Fibroblast of pulmonary artery (primary cell): ENCODE measurements at places on chromosomes 7 and 10.

GRCh38 chr7:46175221-46175620, 254.1 kb upstream of the IGFBP3 start:
- DNase-seq: no peak

DNA sequence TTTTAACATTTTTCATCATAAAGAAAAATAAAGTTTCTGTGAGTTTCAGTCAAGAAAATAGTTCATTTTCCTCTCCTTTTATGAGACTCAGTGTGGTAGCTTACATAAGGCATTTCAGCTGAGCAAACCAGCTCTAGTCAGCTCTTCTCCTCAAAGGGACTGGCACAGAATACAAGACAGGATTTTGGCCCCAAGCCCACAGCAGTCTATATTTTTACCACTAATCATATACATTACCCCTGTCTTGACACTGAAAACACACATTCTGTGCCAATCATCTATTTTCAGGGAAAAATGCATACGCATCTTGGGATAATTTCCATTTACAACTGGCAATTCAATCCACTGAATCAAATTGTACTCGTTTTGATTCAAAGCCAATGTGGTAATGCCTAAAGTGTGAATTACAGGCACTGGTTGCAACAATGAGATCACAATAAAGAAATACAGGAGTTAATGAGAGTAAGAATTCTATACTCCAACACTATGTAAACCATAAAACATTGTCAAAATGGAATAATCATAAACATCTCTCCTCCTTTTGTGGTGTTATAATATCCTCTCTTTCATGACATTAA, 186.4 kb downstream of the CACNA2D1 start:
- DNase-seq: no peak

DNA sequence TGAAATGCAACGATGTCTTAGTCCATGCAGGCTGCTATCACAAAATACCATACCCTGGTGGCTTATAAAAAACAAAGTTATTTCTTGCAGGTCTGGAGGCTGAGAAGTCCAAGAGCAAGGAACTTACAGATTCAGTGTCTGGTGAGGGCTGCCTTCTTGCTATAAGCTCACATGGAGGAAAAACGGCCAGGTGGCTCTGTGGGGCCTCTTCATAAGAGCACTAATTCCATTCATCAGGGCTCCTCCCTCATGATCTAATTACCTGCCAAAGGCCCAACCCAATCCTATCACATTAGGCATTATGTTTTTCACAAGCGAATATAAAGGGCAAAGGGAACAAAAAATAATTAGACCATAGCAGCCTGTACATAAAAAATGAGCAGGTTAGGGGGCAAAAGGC, 35.4 kb downstream of the PAPSS2 start:
- no peak for DNase-seq

GRCh38 chr10:21047511-21047910, 150.4 kb upstream of the NEBL start:
- DNase-seq: peak; percentile 20

- no peak for DNase-seq
Observed at GRCh38 chr10:103575416-103576075, 82.0 kb downstream of the NEURL1 start.

- no peak for DNase-seq
Observed at GRCh38 chr7:50396856-50397255, 53.3 kb downstream of the FIGNL1 start.

DNA sequence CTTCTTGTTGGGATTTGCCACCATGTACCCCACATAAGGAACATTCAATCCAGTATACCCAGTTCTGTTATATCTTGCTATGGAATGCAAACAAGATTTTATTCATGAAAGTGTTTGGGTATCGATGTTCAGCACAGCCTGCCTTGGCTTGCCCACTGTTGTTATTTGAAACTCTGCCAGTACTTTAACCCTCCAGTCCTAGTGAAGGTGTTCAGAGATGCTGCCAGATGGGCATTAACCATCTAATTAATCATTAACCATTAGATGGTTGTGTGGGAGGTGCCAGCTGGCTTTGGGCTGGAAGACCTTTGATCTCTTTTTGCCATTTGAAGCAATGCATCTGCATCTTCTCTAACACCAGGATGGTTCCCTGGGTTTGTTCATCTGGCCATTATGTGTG, 363.0 kb downstream of the SH2D4B start:
- DNase-seq: no peak

DNA sequence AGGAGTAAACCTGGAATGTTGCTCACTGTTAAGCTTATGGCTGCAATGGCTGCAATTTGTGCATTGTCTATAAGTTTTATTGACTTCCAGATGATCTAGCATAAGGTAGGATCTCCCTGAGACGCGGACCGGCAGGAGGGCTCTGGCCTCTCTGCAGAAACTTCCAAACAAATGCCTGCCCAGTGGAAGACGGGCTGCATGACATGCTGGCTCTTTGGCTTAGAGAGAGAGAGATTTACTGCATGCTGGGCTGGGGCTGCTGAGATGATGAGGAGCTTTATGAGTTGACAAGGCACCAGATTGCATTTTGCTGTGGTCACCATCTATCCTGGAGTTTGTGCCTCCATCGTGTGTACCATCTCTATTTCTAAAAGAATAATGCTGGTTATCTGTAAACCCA, 193.2 kb downstream of the GALNT17 start:
- no peak for DNase-seq

- DNase-seq: peak; percentile 7
Observed at GRCh38 chr7:43302211-43302711, 189.8 kb downstream of the HECW1 start.

GRCh38 chr10:124025660-124026588, 67.5 kb downstream of the CHST15 start:
- DNase-seq: peak; percentile 32

DNA sequence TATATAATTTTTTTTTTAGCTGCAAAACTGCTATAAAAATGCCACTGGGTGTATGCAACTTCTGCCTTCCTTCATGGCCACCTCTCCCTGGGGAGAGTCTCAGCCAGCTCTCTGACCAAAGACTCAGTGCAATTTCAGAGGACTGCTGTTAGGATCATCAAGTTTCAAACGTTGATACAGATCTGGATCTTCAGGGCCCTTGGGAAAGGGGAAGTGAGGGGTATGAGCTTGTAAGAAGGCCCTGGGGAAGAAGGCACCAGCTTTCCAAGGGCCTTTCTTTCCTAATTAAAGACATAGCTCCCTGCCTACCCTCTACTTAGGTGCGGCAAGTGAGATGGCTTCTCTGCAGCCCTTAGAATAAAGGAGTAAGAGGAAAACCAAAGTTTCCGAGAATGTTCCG, 130.4 kb downstream of the CUL2 start:
- DNase-seq: no peak

- no peak for DNase-seq
Observed at GRCh38 chr10:104340111-104340526, 1.9 kb upstream of the ITPRIP start.

DNA sequence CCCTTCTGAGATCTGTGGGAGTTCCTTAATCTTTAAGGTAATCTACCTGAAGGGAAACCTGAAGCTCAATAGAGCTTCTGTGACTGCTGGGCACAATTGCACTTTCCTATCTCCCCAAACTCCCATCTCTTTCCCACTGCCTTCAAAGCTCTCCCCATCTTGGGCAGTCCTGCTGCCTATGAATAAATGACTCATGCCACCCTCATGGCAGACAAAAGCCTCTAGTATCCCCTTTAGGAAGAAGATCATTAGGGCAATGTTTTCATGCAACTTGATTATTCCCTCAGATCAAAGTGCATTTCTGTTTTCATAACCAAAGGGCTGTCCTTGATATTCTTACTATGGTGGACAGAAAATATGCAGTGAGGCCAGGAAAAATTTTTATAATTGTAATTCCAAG, 704.9 kb upstream of the LRRN3 start:
- DNase-seq: no peak

DNA sequence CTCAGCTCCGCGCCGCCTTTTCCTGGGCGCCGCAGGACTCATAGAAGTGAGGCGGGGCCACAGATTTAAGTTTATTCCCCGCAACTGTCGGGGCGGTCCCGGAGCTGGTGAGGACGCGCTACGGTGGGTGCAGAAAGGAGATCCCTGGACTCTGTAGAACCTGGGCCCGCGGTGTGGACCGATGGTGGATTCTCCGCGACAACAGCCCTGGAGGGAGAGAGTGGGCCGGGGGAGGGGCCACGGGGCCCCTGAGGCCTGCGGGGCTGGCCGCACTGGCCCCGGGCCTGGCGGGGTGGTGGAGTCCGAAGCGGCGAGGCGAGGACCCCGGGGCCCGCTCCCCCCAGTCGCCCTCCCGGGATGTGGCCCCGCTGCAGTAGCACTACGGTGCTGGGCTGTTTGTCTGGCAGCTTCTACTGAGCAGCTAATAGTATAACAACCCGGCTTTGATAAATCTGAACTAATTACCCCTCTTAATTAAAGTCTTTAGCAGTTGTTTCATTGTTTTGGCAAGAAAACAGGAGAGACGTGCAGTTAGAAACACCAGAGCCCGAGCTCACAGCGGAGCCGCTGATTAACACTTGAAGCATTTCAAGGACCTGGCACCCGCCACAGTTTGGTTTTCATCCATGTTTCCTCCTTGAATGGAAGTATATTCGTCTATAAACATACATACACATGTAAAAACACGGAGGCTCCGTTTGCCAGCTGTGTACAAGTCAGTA, 4.2 kb downstream of the FEZF1 start:
- peak; percentile 8 for DNase-seq

DNA sequence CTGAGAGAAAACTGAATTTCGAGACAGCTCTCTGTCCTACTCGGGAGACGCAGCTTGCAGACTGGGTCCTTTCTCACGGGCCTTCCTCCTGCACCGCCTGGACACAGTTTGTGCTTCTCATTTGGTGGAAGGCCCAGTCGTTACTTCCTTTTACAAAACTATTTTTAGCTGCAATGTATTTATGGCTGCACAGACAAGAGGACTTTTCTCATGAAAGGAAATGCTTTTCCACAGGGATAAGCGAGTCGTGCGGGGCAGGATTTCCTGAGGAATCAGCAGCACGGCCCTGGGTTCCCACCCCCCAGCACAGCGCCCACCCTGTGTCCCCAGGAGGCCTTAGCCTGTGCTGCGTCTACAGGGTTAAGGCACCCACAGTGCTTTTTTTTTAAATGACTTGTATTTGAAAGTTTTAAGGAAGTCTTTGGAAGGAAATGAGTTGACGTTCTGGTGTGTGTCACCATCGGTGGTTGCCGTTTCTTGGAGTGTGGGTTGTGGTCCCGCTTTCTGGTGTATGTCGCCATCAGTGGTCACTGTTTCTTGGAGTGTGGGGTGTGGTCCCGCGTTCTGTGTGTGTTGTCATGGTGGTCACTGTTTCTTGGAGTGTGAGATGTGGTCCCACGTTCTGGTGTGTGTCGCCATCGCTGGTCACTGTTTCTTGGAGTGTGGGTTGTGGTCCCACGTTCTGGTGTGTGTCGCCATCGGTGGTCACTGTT, 50.9 kb downstream of the INPP5A start:
- DNase-seq: peak; percentile 36

DNA sequence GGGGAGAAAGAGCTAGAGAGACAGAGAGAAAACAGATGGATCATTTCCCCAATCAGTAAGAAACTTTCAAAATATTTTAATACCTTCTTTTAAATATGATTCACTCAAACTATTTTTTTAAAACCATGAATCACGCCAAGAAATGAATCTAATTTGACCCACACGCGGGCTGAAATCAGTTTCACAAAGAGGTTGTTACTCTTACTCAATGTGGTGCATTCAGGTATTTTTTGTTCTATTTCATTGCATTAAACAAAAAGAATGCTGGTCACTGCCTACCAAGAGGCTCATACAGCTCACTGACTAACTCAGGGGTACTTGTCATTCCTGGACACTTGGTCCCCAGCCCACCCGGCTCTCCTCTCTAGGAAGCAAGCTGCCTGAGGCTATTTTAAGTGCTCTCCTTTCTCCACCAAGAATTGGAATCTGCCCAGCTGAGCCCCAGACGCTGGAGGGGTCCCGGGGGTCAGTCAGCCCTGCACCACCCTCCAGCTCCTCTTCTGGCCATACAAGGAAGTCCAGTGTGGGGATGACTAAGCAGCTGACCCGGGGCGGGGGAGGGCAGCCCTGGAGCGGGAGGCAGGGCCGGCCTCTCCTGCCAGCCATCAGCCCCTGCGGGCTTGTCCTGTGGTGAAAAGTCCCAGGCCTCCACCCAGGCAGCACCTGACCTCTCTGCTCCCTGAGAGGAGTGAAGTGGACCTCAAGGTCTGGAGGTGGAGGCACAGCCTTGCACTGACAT, 21.7 kb upstream of the PFKP start:
- peak; percentile 75 for DNase-seq

- DNase-seq: peak; percentile 50
Observed at GRCh38 chr10:50622706-50623662, 772 bp downstream of the SGMS1 start.

DNA sequence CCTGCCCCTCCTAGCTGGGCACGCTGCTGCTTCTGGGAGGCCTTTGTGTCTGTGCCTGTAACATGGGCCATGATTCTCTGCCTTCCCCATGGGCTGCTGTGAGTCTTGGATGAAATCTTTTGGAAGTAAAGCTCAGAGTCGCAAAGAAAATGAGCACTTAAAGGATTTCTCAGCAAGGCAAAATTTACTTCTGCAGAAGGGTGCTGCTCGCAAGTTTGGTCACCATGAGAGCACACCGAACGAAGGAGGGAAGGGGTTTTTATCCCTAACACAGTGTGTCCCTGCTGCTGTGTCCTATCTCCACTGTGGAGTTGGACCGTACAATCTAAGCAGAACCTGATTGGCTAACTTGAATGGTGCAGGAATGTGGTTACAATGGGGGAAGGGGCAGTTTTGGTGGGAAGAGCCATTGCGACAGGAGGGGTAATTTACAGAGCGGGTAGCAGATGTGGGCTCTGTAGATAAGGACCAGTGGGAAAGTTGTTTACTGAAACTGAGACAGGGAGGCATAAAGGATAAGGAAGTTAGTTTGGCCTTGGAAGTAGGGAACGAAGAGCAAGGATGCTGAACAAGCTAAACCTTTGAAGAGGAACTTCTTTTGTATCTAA, 57.5 kb downstream of the FANK1 start:
- DNase-seq: no peak

GRCh38 chr7:159323359-159323758, 178.7 kb upstream of the VIPR2 start:
- no peak for DNase-seq

GRCh38 chr10:113438652-113439051, 114.2 kb upstream of the HABP2 start:
- DNase-seq: peak; percentile 6

DNA sequence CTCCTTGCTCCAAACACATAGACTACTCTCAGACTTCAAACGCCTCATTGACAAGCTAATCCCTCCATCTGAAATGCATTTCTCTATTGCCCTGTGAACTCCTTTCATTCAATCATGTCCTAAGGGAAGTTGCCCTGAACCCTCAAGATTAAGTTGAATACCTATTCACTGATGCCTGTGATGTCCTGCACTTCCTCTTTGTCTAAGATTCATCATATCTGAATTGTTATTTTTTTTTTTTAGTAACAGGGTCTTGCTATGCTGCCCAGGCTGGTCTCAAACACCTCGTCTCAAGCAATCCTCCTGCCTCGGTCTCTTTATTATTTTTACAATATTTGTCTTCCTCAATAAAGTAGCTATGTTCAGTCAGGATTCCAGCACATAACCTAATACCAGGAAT, 3.2 kb downstream of the PSMA2 start:
- no peak for DNase-seq

- no peak for DNase-seq
Observed at GRCh38 chr10:86798025-86798424, 41.6 kb downstream of the BMPR1A start.

GRCh38 chr7:44654255-44654796, 47.9 kb downstream of the OGDH start:
- no peak for DNase-seq

- peak; percentile 44 for DNase-seq
Observed at GRCh38 chr10:6195846-6196245, 6.9 kb upstream of the PFKFB3 start.

GRCh38 chr10:62038609-62039190, 137.2 kb downstream of the ARID5B start:
- DNase-seq: peak; percentile 87
